GM13977 (cell line): ENCODE measurements at places on chromosomes 1 and 21.
A peak's percentile ranks its signal among the peaks of the same experiment; 100 is the strongest.

DNA sequence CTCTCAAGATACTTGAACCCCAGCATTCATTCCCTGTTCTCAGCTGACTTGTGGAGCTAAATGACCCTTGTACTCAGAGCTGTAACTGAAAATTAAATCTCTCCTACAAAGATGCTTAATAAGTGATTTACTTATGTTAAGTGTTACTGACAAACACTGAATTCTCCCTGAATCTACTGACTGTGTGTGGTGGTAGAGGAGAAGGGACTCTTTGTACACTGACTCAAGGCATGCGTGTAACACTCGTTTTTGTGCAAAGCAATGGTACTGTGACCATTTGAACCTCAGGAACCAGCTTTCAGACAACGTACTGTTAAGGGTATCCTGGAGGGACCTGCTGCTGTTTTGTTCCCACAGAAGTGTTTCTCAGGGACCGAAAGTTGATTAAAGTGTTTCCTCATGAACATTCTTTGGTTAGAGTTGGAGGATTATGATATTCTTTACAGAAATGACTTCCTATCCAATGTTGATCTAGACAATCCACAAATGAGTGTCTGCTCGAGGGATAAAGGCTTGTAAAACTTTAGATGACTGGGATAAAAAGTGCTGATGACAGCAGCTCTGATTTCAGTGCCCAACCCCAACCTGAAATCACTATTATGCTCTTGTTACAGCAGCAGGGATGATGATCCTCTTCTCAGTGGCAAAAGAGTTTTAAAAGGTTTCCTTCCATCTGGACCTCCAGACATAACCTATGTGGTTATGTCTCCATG lies 12.8 kb downstream of the RGL1 start:
- DNase-seq, result no peak

GRCh38 chr1:172775606-172776005 lies 116.7 kb downstream of the FASLG start:
- DNase-seq, result no peak

DNA sequence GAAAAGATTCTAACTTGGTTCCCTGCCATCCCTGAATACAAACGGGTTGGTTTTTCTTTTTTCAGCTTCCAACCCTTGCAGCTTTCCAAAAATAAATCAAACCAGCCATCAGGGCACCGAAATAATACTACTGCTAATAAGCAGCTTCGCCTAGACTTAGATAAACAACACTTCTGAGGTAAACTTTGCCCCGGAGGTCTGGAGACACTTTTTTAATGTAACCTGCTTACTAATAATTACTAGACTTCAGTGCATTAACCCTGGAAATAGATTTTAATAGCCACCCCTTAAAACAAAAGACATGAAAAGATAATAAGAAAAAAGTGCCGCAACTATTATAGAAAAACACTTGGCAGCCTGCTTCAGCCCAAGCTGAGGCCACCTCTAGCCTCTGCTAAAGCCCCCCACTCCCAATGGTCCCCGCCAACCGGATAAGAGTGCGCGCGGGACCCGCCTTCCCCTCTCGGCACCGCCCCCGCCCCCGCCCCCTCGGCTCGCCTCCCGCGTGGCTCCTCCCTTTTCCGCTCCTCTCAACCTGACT lies 405 bp upstream of the GADD45A start:
- no peak for DNase-seq

DNA sequence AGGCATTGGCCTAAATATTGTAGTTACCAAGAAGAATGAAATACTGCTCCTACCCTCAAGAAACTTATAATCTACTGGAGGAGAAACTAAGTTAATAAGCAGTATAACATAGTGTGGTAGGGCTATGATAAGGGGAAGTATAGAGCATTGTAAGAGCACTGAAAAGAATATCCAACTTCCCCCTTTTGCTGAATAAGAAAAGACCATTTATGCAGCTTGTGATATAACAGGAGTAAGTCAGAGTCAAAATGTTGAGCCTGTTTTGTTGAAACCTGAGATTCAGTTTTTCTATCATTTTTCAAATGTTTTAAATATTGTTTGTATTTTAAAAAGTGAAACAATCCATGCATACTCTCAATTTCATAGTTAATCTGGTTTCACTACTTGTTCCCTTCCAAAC lies 48.3 kb upstream of the FCRL4 start:
- no peak for DNase-seq

GRCh38 chr1:34603594-34603993 lies 151.3 kb upstream of the GJB5 start:
- DNase-seq, result no peak

DNA sequence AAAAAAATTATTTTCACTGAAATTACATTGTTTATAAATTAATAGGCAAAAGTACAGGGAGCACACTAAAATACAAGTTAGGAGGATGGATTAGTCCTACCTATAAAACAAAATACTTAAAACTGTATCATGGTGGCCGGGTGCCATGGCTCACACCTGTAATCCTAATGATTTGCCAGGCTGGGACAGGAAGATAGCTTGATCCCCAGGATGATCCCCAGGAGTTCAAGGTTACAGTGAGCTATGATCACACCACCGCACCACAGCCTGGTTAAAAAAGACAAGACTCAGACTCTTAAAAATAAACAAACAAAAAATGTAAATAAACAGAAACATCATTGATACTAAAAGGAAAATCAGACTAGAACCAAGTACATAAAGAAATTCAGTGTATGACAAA lies 53.5 kb downstream of the ASH1L start:
- DNase-seq, result no peak

DNA sequence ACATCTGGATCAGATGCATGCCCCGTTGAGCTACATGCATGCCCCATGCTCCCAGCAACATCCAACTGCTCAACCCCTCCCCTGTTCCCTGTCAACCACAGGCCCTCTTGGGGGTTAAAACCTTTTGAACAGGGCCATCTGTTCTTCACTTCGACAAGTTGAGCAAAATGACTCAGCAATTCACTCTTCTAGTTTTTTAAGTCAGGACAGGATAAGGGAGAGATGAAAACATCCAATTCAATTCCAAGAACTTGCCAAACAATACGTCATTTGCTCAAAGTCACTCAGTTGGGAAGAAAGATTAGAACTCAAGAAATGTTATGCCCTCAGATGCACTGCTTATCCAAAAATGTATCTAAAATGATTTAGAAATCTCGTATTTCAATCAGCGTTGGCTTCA lies 46.1 kb upstream of the MTF2 start:
- no peak for DNase-seq

- DNase-seq, result no peak
Measured at GRCh38 chr1:232911027-232911599, 39.3 kb upstream of the NTPCR start.

- DNase-seq, result no peak
Measured at GRCh38 chr1:112852276-112852675, 103.7 kb downstream of the SLC16A1 start.

DNA sequence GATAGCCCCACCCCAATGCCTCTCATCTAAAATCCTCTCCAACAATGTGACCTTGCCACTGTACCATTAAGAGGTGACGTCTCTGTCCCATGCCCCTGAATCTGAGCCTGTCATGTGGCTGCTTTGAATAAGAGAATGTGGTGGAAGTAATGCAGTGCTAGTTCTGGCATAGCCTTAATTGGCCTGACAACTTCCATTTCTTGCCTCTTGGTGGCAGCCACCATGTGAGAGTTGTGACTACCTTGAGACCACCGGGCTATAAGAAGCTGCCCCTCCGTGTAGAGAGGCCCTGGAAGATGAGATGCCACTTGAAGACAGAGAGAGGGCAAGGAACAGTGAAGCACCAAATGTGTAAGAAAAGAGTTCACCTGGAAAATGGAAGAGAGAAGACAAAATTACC lies 95.4 kb downstream of the POFUT2 start:
- DNase-seq, result no peak

GRCh38 chr1:78650114-78650660 lies 556 bp downstream of the IFI44 start:
- no peak for DNase-seq

DNA sequence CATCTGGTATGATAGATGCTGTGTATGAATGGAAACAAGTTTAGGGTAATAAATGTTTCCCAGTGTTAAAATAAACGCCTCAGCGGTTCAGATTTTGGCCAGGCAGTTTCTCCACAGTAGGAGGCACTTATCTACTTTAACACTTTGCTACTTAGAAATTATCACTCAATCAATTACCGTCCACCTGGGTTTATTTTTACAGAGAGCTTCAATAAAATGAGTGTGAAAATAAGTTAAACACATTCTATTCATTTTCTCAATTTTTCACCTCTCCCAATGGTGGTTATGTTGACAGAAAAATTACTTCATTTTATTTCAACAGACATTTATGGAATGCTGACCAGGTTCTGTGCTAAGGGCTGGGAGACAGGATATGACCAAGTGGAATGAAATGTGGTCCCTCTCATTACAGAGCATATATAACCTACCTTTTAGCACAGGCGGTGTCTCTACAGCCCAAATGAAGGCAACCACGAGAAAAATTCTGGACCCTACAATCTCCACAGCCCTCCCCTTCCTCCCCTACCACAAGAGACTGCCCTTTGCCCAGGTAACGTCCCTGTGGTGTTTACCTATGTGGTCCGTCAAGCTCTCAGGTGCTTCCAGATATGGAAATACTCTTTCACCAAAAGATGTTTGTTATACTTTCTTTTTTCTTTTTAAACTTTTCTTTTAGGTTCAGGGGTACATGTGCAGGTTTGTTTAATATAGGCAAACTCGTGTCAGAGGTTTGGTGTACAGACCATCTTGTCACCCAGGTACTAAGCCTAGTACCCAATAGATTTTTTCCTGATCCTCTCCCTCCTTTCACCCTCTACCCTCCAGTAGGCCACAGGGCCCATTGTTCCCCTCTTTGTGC lies 105.5 kb downstream of the HLCS start:
- no peak for DNase-seq

- no peak for DNase-seq
Measured at GRCh38 chr1:165659581-165659895, 28.5 kb downstream of the MGST3 start.

GRCh38 chr1:158809256-158809655 lies 21.9 kb upstream of the MNDA start:
- no peak for DNase-seq

DNA sequence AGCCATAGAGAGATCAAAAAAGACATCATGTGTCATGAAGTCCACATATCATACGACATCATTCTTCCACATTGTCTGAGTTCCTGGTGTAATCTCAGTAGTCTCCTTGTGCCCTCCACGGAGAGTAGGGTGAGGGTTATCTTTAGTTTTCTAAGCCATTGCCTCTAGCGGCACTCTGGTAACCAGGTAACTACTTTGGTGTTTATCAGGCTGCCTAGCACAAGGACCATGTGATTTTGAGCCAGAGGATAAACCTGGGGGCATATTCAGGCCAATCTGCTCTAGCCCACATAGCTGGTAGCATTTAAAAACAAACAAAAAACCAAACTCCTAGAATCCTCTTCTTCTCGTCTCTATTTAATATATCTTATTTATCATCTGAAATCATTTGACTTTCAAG lies 147.4 kb downstream of the GDAP2 start:
- no peak for DNase-seq

- DNase-seq, result no peak
Measured at GRCh38 chr1:39132505-39133339, 71.8 kb upstream of the MACF1 start.

DNA sequence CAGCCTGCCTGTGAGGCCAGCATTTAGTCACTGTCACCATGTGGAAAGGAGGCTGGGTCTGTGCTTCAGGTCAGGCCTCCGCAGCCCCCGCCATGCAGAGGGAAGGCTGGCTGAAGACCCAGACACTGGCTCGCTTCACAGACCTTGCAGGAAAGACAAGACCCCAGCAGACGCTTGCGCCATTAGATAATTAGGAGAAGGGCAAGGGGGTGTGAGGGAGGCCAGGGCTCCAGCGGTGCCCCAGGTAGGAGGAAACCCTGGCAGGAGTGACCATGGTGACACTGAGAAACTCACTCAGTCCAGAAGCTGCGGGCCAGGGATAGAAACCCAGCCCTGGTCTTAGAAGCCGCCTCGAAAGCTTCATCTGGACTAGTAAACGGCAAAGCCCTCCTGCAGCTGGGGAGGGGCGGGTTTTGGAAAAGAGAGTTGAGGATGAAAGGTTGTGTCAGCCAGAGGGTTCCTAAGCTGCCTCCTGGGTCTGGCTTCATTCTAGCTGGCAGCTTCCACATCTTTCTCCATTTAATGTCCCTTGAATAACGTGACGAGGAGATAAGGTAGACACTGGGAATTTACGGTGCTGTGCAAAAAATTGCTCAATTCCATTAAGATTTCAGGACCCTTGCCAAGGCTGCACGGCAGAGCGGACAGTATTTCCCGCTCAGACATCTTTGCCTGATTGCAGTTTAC lies 294.1 kb upstream of the VAMP3 start:
- DNase-seq, result no peak

- no peak for DNase-seq
Measured at GRCh38 chr21:32717851-32718316, 9.9 kb downstream of the SYNJ1 start.

GRCh38 chr1:2174348-2175054 lies 20.1 kb downstream of the FAAP20 start:
- DNase-seq, result peak; percentile 87

- DNase-seq, result no peak
Measured at GRCh38 chr1:243605604-243606003, 244.4 kb downstream of the AKT3 start.

DNA sequence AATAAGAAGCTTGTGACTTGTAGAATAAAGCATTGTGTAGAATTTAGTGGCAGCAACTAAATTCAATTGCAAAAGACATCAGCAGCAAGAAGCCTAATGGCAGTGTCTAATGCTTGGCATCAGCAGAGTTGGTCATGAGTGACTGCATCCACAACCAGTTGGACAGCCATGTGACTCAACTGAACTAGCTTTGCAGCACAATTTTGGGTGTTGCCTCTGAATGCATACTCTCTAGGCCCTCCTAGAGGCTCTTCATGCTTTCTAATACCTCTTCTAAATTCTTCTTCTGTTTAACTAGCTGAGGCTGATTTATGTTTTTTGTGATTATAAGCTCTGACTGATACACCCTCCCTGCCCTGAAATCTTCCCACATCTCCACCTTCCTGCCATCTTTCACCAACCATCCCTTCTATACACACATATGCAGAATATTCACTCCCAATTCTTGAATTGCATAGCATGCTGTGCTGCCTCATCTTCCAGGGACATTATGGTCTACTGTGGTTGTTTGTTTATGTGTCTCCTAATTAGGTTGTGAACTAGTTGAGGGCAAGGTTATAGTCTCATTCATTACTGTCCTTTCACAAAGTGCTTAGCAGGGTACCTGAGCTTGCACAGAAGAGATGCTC lies 266.7 kb upstream of the GJB5 start:
- DNase-seq, result no peak

GRCh38 chr1:1205769-1206375 lies 520 bp downstream of the TNFRSF18 start:
- no peak for DNase-seq
